Fibroblast of skin of right biceps (primary cell): ENCODE measurements at places on chromosomes 2 and 18.

DNA sequence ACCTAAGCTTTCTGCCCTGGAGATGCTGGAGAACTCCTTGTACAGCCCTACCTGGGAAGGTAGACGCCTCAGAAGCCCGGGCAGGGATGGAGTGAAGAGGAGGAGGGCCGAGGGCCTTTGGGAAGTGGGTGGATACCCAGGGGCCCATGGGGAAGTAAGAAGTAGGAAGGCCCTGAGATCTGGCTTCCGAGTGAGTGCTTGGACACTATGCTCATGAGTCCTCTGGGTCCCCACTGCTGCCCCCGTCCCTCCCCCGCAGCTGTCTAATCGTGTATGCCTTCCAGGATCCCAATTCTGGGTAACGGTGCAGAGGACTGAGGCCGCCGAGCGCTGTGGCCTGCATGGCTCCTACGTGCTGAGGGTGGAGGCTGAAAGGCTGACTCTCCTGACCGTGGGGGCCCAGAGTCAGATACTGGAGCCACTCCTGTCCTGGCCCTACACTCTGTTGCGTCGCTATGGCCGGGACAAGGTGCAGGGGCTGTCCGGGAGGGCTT lies 1.1 kb downstream of the DOK1 start:
- DNase-seq = no peak

DNA sequence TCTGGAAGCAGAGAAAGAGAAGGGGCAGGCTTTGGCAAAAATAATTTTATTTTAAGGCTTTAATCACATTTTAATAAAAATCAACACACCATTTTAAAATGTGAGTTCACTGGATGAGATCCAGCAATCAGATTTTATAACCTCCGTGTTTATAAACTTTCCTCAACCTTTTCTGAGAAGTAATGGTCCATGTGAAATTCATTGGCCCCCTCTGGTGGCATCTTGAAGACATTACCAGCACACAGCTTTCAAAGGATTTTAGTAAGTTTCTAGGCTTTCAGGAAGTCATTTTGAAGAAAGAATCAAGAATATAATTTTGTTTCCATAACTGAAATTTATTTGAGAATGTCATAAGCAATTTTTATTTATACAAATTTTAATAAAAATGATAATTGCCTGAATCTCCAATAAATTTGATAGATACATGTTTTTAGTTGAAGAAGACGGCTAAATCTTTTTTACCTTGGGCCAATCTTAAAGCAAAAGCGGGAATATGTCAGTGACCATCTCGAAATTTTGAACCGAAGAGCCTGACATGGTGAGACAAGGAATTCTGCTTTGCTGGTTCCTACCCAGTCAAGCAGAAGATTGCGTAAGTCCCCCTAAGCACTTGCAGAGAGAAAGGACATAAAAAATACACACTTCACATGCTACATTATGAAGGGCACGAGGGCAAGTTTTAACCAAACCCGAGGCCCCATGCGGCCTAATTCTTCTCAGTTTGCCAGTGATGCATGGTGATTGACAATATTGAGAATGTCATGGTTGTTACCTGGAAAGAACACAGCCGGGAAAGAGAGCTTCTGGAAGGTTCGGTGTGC lies 128.4 kb upstream of the CBLN2 start:
- peak; percentile 13 for DNase-seq

GRCh38 chr2:197453914-197454398 lies 604 bp downstream of the COQ10B start:
- DNase-seq = no peak

DNA sequence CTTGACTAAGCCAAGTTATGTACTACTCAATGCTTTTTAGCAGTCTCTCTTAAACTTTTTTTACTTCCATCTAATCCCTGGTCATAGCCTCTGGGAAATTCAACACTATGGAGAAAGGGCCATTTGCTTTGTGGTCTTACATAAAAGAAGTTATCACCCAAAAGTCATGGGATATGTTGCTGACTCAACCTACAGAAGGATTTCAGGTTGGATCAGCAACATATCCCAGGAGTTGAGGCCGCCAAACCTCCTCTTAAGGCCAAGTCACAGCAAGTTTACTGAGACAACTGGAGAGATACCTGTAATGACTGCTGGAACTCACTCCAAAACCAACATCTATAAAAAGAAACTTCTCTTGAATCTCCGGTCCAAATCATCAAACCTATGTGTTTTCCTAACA lies 141.1 kb downstream of the IRS1 start:
- DNase-seq = peak; percentile 20

DNA sequence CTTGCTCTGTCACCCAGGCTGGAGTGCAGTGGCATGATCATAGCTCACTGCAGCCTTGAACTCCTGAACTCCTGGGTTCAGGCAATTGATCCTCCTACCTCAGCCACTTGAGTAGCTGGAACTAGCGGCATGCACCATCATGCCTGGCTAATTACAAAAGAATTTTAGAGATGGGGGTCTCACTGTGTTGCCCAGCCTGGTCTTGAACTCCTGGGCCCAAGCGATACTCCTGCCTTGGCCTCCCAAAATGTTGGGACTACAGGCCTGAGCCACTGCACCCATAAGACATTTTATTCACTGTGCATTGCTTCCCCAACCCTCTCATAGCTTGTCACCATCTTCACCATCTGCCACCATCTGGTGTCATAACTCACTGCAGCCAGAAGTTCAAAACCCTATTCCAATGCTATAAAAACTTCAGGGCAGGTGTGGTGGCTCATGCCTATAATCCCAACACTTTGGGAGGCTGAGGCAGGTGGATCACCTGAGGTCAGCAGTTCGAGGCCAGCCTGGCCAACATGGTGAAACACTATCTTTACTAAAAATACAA lies 78.7 kb downstream of the NCAPH start:
- DNase-seq = no peak

- DNase-seq = no peak
Observed at GRCh38 chr2:238434846-238435751, 8.4 kb downstream of the ASB1 start.

DNA sequence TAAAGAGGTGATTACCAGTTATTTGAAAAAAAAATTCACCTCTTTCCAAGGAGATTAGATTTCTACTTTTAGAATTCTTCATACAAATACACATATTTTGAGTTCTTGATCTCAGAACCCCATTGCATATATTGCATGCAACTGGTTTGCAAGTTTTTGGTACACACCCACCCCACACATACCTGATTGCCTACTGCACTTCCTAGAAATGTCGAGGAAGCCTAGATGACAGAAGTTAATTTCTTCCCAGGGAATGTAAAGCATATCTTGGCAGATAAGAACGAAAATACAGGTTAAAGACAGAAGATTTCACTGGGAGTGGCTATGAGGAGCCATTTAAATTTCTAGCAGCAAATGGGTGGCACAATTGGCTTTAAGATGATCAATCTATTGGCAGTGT lies 67.1 kb upstream of the IL1R1 start:
- DNase-seq = no peak

- peak; percentile 72 for DNase-seq
Observed at GRCh38 chr2:9770308-9771100, 72.8 kb upstream of the TAF1B start.

DNA sequence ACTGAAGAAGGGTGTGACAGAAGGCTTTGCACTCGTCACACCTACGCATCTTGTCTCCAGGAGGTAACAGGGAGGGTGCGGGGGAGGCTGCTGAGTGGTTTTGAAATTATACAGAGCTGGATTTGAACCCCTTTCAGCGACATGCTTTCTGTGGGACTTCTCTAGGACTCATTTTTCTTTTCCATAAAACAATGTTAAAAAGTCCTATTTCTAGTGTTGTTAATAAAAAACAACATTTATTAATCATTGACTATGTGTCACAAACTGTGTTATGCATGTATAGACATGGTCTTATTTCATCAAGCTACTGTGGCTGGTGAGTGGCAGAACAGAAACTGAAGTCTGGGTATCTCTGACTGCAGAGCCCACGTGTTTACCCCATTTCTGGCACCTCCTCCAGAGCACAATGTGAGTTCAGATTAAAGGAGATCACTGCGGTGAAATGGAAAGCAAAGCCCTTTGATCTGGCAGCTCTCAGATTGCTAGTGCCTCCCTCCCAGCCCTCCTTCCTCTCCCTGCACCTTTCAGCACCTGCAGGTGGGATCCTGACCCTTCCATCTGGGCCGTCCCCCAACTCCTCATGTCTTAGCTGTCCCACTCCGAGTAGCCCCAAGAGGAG lies 315.5 kb upstream of the MYT1L start:
- no peak for DNase-seq

DNA sequence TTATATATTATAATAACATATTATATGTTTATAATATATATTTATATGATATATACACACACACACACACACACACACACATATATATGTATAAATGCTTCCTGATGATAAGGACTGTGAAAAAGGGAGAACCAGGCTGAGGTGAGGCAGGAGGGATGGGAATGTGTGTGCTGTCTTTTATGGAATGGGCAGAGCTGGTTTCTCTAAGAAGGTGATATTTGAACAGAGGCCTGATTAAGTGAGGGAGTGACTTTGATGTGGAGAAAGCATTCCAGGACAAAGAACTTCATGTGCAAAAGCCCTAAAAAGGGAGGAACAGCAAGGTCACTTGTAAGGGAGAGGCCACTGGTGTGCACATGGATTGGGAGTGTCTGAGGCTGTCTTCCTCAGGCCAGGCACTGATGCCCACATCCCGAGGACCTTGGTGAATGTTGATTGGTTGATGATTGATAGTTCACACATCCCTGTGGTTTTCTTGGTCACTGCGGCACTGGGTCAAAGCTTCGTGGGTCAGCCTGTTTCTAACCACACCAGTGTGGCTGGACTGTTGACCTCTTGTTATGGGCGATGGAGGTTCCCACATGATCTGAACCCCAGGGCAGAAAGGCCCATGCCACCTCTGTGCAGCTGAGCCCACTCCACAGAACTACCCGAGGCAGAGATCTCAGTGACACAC lies 196.9 kb downstream of the MYCN start:
- DNase-seq = no peak
